ENCODE measurements at places on chromosomes 5 and 9.

DNA sequence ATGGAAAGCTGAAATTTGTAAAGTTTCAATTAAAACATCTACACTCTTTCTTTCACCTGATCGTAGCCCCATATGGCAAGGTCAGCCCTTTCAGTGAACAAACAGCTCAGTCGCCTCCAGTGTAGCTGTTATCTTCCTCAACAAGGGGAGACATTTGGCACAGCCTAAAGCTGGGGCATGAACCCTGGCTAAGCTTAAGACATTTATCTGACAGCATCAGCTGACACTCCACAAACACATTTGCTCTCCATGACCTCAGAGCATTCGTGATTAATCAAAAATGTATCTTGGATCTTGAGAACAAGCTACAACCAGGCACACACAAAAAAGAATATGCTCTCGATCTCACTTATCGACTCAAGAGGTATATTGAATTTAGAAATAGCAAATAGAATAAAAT, 67.3 kb downstream of the POU5F2 start:
- DNase-seq, result no peak

DNA sequence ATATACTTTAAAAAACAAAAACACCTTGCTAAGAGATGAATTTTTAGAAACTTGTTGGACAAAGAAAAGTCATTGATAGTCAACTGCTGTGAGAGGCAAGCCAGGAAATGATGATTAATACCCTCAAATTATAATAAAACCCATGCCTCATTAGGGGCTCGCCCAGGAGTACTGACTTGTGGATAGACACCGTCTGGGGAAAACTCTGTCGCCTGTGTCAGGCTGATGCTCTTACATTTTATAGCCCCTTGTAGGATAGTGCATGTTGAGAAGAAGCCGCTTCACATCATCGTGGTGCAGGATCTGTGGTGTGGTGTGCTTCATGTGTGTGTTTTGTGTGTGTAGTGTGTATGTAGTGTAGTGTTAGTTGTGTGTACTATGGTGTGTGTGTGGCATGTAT, 39.1 kb downstream of the SYK start:
- no peak for DNase-seq

DNA sequence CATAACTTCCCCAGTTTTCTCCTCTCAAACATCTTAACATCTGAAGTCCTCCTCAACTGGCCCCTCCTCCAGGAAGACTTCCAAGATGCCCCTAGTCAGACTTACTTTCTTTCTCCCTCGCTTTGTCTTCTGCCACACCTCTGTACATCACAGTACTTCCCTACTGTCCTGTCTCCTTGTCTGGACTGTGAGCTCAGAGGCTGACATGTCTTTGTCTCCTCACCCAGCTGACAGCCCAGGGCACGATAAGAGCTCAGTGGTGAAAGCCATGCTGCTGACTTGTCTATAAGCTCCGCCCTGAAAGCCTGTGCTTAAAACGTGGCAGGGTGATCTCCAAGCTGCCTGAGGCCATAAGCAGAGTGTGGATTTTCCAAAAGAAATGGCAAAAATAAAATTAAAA, 33.0 kb upstream of the SLC25A51 start:
- no peak for DNase-seq

DNA sequence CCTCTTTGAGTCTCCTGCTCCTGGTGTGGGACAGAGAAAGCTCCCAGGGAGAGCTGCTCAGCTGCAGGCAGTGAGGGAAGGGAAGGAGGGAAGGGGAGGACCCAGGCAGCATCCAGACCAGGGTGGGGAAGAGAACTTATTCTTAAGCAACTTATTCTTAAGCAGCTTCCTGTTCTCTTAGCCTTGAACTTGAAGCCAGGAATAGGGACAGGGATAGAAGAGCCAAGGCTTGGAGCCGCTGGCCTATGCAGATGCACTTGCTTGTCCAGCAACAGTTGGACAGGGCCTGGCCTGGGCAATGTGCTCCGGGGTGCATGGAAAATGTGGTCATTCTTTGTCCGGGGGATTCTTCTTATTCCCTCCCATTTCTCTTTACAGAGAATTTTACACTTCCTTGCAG, 31.4 kb upstream of the SPTLC1 start:
- DNase-seq, result no peak

- DNase-seq, result no peak
Measured at GRCh38 chr5:74544811-74545210, 95.7 kb downstream of the ENC1 start.
